Body of pancreas (tissue), 4 donors: ENCODE measurements at places on chromosomes 6 and 20. TPM values are rescaled to one million over a fixed set of nuclear protein-coding genes. Genes with fewer than 3 reads are reported as not detected.

DNA sequence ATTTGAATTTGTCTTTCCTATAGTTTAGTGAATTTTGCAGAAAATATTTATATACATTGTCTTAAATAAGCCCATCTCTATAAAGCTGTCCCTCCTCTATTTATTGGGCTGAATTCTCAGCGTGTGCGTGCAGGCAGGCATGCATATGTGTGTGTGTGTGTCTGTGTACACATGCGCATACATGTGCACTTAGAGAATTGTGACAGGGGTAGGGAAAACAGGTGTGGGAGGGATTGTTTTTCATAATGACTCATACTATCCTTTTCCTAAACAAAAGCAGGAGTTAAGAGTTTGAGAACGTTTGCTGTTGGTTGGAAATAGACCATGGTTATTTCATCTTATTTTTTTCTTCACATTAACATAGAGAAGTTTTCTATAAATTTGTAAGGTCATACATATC, 43.4 kb upstream of the FABP7 start:
- no peaks in the 10 kb centered on the region for H3K36me3 ChIP-seq
- H3K4me3 ChIP-seq: no peak overlapping the region
- DNase-seq: no peak
- H3K27ac ChIP-seq: no peak overlapping the region
- H3K27me3 ChIP-seq: no peaks in the 10 kb centered on the region

DNA sequence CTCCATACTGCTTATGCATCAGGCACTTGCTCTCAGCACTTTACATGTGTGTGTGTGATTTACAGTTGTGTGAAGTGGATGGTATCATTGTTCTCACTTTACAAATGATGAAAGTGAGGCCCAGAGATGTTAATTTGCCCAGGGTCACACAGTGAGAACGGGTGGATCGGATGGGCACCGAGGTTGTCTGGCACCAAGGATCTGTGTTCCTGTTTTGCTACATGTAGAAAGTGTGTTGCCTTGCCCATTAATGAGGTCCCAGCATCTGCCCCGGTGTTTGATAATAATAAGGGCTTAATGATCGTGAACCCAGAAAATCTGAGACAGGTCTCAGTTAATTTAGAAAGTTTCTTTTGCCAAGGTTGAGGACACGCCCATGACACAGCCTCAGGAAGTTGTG, 216.1 kb upstream of the QKI start:
- H3K27me3 ChIP-seq: no peaks in the 10 kb centered on the region
- no peak for DNase-seq
- no peaks in the 10 kb centered on the region for H3K36me3 ChIP-seq
- H3K27ac ChIP-seq: no peak overlapping the region
- no peaks in the 10 kb centered on the region for H3K4me1 ChIP-seq
- H3K4me3 ChIP-seq: no peak overlapping the region

GRCh38 chr6:111667931-111668330, 62.3 kb upstream of the TRAF3IP2 start:
- H3K27me3 ChIP-seq: no peaks in the 10 kb centered on the region
- no peaks in the 10 kb centered on the region for H3K36me3 ChIP-seq
- no peak for DNase-seq

GRCh38 chr6:110181131-110182030, 1.2 kb downstream of the CDC40 start:
- H3K27ac ChIP-seq: no peak overlapping the region
- no peaks in the 10 kb centered on the region for H3K27me3 ChIP-seq
- peak; percentile 12 for DNase-seq

- H3K27ac ChIP-seq: no peak overlapping the region
- H3K27me3 ChIP-seq: no peaks in the 10 kb centered on the region
- DNase-seq: no peak
- H3K4me3 ChIP-seq: no peak overlapping the region
- peaks cover 17% of the 10 kb centered on the region for H3K4me1 ChIP-seq
These were observed 78.0 kb downstream of the SLX4IP start for GRCh38 chr20:10513061-10513460.

DNA sequence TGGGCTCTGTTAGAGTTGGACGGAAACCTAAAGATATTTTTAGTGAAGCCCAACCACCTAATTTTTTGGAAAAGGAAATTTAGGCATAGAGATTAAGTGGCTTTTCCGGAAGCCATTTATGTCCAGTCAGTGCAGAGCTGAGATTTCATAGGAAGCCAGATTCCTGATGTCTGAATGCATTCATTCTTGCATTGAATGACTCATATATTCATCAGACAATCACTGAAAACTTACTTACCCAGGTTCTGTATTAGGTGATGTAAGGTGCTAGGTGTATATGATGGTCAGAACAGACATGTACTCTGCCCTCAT, 4.1 kb downstream of the SH3BGRL2 start:
- H3K27ac ChIP-seq: no peak overlapping the region
- no peak for DNase-seq
- H3K36me3 ChIP-seq: no peaks in the 10 kb centered on the region
- H3K27me3 ChIP-seq: no peaks in the 10 kb centered on the region
- no peak overlapping the region for H3K4me3 ChIP-seq
- peaks cover 36% of the 10 kb centered on the region for H3K4me1 ChIP-seq

AKAP12 gene
- total RNA-seq: 25.2 TPM
